Renal cortical epithelial cell (primary cell): ENCODE measurements at places on chromosomes 12 and 14. TPM values are rescaled to one million over a fixed set of nuclear protein-coding genes. Genes with fewer than 3 reads are reported as not detected.

GRCh38 chr12:59811991-59812390, 216.2 kb downstream of the SLC16A7 start:
- no peak for DNase-seq

DNA sequence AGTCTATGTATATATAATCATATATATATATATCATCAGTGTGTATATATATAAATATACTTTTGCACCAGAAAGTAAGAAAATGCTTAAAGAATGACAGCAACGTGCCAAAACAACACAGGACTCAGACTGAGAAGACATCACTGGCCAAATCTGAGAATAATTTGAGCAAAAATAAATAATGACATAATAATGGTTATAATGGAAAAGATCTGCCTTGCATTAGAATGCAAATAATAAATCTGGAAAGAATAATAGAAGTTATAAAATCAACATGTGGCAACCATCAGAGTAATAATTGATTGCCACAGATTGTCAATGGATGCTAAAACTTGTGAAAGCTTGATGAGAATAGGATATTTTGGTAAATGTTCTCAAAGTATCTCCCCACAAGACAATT, 61.5 kb upstream of the PLEKHG7 start:
- no peak for DNase-seq

- no peak for DNase-seq
Observed at GRCh38 chr14:61320806-61321384, 484 bp upstream of the PRKCH start.

GRCh38 chr12:7905071-7905470, 30.9 kb downstream of the SLC2A3 start:
- DNase-seq: peak; percentile 26

DNA sequence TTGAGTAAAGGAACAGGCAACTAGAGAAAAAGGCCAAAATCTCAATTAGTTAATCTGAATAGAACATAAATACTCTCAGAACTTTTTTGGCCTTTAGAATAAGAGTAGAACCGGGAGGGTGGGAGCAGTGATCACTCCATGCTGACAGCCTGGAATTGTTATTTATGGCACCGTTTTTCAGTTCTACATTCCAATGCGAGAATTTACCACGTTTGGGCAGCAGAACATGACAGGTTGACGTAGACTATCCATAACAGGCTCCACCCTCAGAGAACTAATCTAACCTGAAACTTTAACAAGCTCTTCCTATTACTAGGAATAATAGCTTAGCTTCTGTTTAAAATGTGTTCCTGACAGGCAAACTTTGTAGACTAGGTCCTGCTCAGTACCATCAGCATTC, 379.1 kb downstream of the SEC23A start:
- DNase-seq: no peak

DNA sequence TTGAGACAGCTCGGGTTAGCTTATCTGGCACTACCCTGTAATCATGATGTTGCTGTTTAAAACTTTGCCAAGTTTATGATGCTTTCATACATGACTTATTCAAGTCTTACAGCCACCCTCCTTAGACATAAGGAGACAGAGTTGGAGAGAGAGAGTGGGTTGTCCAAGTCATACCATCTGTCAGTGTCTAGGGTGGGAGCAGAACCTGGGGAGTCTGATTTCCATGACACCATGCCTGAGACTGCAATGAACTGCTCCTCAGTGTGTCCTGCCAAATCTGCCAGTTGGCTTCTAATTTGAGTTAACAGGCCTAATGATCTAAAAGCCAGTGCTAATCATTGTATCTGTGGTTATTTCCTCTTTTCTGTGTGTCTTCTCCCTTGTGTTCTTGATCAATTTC, 43.7 kb upstream of the PHC1 start:
- DNase-seq: no peak

DNA sequence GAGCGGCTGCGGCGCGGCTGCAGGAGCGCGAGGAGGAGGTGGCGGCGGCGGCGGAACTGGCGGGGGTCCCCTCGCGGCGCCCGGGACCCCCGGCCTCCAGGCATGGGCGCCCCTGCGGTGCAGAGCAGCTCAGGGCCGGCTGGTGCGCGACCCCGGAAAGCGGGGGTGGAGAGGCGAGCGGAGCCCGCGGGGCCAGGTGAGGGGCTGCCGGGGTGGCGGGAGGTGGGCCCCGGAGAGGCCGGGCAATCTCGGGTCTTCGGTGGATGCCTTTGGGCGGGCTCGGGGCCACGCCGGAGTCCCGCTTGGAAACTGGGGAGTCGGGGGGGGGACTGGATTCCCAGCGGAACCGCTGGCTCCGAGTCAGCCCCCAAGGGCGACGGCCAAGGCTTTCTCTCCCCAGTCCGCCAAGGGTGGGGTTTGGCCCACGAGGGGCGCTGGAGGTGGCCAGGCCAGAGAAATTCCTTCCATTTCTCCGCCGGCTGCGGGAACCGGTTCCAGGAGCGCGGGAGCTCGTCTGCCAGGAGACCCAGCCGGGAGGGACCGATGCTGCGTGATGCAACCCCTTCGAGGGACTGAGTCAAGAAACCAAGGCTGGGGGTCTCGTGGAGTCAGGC, 13.9 kb upstream of the NR4A1 start:
- no peak for DNase-seq

DNA sequence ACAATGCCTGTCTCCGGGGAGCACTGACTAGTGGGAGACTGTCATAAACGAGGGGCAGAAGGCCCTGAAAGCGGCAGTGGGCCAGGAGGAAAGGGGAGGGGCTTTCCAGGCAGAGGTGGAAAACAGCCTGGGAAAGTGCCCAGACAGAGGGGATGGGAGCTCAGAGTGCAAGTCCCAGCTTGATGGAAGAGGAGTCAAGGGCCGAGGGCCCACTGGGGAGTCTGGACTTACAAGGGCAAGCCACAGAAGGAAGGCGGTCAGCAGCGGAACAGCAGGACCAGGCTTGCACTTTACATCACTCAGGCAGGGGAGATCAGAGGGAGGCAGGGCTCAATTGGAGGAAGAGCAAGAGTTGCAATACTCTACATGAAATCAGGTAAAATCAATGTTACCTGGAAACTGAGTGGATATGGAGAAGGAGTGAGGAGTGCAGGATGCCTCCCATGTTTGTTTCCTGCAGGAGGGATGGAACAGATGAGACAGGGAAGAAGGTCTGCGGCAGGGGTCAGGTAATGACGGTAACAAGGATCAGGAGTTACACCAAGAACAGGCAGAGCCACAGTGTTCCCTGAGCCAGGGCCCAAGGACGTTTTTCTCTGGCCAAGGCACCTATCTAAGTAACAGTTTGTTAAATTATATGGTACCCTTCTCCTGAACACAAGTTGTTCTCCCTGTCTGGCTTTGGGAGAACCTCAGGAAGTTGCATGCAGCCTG, 23.8 kb downstream of the PXN start:
- DNase-seq: no peak

- no peak for DNase-seq
Observed at GRCh38 chr12:50296554-50296953, 13.2 kb upstream of the LIMA1 start.

GRCh38 chr14:95065411-95065810, 91.9 kb downstream of the DICER1 start:
- no peak for DNase-seq

DNA sequence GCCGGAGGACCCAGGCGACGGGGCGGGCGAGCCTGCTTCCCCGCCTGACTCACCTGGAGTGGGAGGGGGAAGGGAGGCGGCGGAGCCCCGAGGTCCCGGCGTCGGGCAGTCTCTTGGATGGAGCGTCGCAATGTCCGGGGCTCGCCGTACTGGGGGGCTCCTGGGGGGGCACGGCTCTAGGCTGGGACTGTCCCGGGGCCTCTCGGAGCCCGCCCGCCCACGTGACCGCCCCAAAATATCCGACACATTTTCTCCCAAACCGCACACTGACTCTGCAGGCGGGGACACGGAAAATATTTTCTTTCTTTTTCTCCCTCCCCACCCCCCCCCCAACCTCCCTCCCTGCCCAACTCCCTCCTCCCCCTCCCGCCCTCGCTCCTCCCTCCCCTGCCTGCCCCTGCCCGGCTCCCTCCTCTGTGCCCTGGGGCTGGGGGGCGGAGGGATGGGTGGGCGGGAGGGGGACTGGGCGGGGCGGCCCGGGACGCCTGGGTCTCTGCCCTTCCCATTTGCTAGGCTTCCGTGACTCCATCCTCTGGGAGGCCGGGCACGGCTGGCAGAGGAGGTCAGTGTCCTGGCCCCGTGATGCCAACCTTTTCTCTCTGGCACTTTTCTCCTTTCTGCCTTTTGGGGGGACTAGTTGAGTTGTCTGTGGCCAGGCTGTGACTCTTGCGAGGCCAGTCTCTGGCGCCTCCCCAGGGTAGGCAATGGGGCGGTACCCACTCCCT, at the start of gene RARG:
RARG (minus strand) TSS at position 289 of the 725 bp plus-strand sequence. CDS start 4,664 bp downstream, outside the sequence.
- DNase-seq: peak; percentile 51

GRCh38 chr14:91780452-91780851, 48.6 kb upstream of the CATSPERB start:
- peak; percentile 9 for DNase-seq

- no peak for DNase-seq
Observed at GRCh38 chr14:56284641-56285040, 166.4 kb downstream of the PELI2 start.

- DNase-seq: no peak
Observed at GRCh38 chr14:104087505-104087904, 2.0 kb downstream of the ASPG start.

DNA sequence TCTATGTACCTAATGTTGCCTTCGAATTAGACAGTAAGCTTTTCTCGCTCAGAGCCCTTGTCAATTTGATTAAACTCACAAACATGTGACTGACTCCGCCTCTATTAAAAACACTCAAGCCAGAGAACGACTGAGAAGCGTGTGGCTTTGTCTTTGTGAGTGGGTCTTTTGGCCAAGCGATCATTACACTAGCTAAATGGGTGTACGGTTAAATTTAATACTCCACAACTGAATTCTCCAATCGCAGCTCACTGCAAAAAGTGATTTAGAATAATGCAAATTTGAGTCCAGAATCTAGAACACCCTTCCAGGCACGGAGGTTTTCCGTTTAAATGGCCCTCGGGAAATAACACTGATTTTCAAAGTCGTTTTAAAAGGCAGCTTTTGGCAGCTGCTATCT, 253.7 kb downstream of the EFCAB11 start:
- DNase-seq: no peak

DNA sequence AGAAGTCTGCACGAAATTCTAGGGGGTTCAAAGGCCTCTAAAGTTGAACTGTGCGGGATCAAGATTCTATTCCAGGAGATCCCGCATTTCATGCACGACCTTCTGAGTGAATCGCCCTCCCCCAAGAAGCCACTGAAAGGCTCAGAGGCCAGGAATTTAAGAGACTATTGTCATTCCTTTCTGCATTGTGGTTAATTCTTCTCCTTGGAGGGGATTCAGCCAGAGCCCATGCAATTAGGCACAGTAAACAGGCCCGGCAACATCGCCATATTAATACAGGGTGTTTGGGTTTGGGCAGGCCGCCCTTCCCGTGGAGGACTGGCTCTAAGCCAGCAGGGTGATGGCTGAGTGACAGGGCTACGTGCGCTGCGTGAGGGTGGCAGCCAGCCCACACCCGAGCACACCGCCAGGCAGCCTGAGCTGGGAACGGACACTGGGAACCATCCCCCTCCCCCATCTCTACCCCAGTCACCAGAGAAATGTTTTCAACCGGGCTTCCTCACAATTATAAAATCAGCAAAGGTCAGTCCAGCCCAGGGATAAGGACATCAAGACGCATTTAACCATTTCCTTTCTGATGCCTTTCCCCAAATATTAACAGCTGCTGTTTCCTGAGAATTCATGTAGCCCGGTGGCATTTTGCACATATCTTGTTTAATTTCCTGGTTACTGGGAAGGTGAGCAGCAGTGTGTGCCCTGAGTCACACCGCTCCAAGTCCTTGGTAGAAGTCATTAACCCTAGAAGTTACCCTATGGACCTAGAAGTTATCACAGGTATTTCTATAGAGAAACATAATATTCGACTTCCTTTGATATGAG, 12.5 kb downstream of the EGLN3 start:
- peak; percentile 72 for DNase-seq

DNA sequence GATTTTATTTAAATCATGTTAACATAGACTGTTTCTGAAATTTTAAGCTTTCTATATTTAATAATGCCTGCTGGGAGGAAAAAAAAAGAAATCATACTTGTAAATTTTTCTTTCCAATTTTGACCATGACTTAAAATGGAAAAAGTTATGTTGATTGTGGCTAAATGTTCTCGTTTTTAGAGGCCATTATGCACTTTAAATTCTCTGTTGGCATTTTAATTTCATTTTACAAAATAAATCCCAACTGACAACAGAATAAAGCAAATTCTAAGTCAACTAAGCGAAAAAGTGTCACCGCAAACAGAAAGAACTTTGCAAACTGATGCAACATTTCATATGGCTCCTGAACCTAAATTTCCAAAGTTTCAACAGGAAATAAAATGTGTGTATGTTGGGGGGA, 74.8 kb upstream of the G2E3 start:
- DNase-seq: no peak

DNA sequence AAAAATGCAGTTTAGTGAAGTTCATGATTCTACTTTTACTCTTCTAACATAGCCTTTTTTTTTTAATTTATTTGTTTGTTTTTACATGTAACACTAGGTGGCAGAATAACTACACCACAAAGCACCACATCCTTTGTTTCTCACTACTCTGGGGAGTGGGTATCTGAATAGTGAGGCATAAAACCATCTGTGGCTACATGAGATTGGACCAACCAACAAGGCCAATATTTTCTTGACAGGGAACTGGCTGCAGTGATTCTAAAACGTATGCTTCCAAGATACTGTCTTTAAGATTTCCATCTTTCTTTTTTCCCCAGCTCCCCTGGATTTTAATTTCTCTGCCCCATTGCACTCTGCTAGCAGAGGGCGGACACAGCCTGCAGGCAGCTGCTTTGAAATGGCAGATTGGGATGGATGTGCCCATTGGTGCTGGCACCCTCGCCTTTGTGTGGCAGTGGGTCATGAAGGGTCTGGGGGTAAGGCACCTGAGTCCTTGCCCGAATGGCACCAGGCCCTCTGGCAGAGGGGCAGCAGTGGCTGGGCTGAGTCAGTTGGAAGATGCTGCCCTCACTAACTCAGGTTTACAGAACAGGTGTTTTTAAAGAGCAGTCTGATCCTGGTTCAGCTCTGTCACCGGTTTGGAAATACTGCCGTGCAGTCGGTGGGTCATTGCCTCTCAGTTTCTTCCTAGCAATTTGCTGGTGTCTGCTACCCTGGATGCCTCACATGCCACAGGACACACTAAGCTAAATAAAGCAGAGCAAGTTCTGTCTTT, 429.1 kb downstream of the RAD51B start:
- peak; percentile 86 for DNase-seq

GRCh38 chr14:55327179-55327578, 56.0 kb downstream of the FBXO34 start:
- no peak for DNase-seq

DNA sequence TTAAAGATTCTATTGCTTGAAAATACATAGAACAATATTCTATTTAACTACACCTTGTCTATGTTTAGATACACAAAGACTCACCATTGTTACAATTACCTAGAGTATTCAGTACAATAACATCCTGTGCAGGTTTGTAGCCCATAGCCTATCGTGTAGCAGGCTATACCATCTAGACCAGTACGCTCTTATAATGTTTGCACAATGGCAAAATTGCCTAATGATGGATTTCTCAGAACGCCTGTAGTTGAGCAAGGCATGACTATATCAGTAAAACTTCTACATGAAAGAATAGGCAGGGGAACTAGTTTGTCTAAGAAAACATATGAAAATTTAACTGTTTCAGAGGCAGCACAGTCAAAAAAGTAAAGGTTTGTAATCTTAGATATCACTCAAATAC, 375.9 kb downstream of the DAD1 start:
- DNase-seq: no peak

The DDX55 gene
- 14.1 and 18.1 TPM in 2 replicates for total RNA-seq

The HEBP1 gene
- total RNA-seq: 5.9 and 30.0 TPM in 2 replicates

The ABCC9 gene
- total RNA-seq: 0.40 and 1.7 TPM in 2 replicates

The P2RX2 gene
- not detected in 2 replicates for total RNA-seq

The ANG gene
- total RNA-seq: 2.3 and 4.5 TPM in 2 replicates

The SERPINA12 gene
- total RNA-seq: not detected in 2 replicates

The OR5AU1 gene
- not detected in 2 replicates for total RNA-seq

The CNTN1 gene
- 2.0 and 4.5 TPM in 2 replicates for total RNA-seq

The RFX4 gene
- total RNA-seq: not detected in 2 replicates
